Liver (tissue), 10 donors: ENCODE measurements at places on chromosomes 5 and 9.

GRCh38 chr9:31390403-31391025 is 993.9 kb upstream of the ACO1 start:
- H3K4me1 ChIP-seq, result no peaks in the 10 kb centered on the region
- no peaks in the 10 kb centered on the region for H3K36me3 ChIP-seq
- no peaks in the 10 kb centered on the region for H3K27me3 ChIP-seq
- no peak for DNase-seq

DNA sequence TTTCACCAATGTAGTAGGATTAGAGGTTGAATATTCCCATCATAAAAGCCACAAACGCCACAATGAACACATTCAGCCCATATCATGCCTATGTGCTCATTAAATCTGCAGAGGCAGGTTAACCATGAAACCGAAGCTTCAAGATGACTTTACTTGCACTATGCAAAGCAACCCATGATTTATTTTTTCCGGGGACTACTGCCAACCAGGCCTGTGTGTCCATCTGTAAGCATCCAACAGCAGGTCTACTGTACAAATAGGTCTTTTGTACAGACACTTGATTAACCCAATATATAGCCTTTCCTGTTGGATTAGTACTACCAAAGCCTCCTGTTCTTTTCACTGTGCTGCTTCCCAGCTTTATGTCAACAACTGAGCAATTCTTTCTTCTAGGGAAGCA is 104.9 kb upstream of the CDH10 start:
- no peaks in the 10 kb centered on the region for H3K27me3 ChIP-seq
- no peak overlapping the region for H3K4me3 ChIP-seq
- no peak for DNase-seq
- no peaks in the 10 kb centered on the region for H3K36me3 ChIP-seq
- H3K4me1 ChIP-seq, result no peaks in the 10 kb centered on the region
- no peak overlapping the region for H3K27ac ChIP-seq

DNA sequence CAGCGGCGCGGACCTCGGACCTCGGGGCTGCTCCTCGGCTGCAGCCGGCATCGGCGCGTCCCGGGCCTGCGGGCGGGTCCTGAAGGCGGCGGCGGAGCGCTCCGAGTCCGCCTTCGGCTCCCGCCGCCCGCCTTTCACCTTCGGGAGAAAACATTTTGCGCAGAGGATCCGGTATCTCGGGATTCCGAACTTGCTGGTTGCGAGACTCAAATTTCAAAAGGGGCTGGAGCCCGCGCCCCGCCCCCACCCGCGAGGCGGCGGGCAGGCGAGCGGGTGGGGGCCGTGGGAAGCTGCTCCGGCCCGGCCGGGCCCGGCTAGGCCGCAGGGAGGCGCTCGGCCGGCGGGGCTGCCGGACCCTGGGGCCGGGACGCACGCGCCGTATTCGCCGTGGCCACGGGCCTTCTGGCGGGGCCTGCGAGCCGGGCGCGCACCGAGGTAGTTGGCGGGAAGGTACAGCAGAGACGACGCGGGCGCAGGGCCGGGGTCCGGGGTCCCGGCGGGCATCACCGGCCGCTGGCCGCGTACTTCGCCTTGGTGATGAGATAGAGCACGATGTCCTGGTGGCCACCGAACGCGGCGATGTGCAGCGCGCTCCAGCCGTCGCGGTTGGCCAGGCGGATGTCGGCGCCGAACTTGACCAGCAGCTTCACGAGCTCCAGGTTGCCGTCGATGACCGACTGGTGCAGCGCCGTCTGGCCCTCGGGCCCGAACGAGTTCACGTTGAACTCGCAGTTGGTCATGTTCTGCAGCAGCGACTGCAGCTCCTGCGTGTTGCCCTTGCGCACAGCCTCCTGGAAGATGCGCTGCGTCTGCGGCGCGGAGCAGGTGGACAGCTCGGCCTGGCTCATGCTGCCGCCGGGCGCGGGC is 757 bp downstream of the NRARP start:
- peaks cover 14% of the 10 kb centered on the region for H3K4me1 ChIP-seq
- no peaks in the 10 kb centered on the region for H3K36me3 ChIP-seq
- H3K4me3 ChIP-seq, result peak overlapping the region; percentile 63
- H3K27me3 ChIP-seq, result peaks cover 3% of the 10 kb centered on the region
- DNase-seq, result peak; percentile 48

GRCh38 chr9:115211413-115212124 is 93.6 kb upstream of the TNC start:
- peaks cover 10% of the 10 kb centered on the region for H3K4me1 ChIP-seq
- H3K36me3 ChIP-seq, result no peaks in the 10 kb centered on the region
- DNase-seq, result no peak
- H3K27me3 ChIP-seq, result no peaks in the 10 kb centered on the region

DNA sequence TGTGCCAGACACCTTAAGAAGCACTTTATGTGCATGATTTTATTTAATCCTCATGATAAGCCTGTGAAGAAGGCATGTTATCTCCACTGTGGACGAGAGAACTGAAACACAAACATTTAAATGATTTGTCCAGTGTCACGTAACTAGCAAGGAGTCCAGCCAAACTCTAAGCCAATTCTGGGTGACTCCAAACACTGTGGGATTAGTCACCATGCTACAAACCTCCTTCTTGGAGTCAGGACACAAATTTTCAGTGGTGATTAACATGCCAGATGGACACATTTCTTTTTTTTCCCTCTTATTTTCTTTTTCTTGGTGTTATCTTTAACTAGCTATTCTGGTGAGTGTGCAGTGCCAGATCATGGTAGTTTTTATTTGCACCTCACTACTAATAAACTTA is 316.8 kb downstream of the NDUFS4 start:
- H3K4me3 ChIP-seq, result no peak overlapping the region
- no peaks in the 10 kb centered on the region for H3K27me3 ChIP-seq
- no peaks in the 10 kb centered on the region for H3K36me3 ChIP-seq
- no peak for DNase-seq
- H3K4me1 ChIP-seq, result peaks cover 22% of the 10 kb centered on the region

GRCh38 chr5:9344751-9345240 is 201.1 kb downstream of the SEMA5A start:
- no peaks in the 10 kb centered on the region for H3K27me3 ChIP-seq
- no peak overlapping the region for H3K27ac ChIP-seq
- peaks cover 4% of the 10 kb centered on the region for H3K4me1 ChIP-seq
- no peaks in the 10 kb centered on the region for H3K36me3 ChIP-seq
- no peak for DNase-seq
- no peak overlapping the region for H3K4me3 ChIP-seq

DNA sequence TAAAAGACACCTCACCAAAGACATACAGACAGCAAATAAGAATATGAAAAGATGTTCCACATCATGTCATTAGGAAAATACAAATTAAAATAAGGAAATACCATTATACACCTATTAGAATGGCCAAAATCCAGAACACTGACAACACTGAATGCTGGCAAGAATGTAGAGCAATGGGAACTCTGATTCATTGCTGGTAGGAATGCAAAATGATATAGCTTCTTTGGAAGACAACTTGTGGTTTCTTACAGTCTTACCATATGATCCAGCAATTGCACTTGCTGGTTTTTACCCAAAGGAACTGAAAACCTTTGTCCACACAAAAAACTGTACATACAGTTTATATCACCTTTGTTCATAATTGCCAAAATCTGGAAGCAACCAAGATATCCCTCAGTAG is 6.5 kb downstream of the TMEM161B start:
- no peaks in the 10 kb centered on the region for H3K27me3 ChIP-seq
- peaks cover 3% of the 10 kb centered on the region for H3K4me1 ChIP-seq
- H3K36me3 ChIP-seq, result no peaks in the 10 kb centered on the region
- H3K4me3 ChIP-seq, result no peak overlapping the region

- no peaks in the 10 kb centered on the region for H3K4me1 ChIP-seq
- H3K4me3 ChIP-seq, result no peak overlapping the region
- no peaks in the 10 kb centered on the region for H3K36me3 ChIP-seq
- DNase-seq, result no peak
Measured at GRCh38 chr5:147756566-147756965, 26.0 kb downstream of the JAKMIP2 start.

DNA sequence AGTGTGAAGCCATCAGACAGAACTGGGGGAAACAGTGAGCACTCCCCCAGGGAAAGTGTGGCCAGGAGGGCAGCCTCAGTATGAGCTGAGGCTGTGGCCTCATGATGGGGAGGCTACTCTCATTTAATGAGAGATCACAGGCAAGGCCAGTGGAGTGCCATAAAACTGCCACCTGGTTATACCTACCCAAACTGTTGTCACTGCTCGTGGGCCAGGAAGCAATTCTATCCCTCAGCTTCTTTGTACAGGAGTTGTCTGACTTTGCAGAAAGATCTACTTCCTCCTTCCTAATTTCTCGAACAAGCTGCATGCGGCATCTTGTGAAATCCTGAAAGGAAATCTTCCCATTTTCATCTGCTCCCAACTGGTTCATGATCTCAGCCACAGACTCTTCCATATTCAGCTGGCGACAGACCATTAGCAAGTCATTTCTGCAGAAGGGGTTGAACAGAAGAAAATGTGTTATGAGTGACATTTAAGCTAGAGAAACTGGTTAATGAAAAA is 50.0 kb downstream of the TSSK1B start:
- no peak for DNase-seq
- no peaks in the 10 kb centered on the region for H3K36me3 ChIP-seq
- no peak overlapping the region for H3K27ac ChIP-seq
- H3K4me1 ChIP-seq, result no peaks in the 10 kb centered on the region
- H3K4me3 ChIP-seq, result no peak overlapping the region

DNA sequence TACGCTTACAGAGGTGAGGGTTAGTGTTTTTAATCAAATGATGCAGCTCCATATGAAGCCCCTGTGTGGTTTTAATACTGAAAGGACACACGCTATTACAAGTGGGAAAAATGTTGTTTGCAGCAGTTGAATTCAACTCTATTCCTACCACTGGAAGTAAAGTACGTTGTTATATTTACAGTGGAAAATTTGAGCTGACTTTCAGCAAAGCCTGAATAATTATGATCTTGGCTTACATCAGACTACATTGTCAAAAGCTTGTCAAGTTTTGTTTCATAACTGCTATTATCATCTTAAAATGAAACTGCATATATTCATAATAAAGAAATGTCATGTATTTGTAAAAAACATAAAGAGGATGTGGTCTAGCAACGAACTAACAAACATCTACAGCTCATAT is 818.5 kb downstream of the SEMA5A start:
- no peaks in the 10 kb centered on the region for H3K4me1 ChIP-seq
- H3K36me3 ChIP-seq, result no peaks in the 10 kb centered on the region
- H3K27me3 ChIP-seq, result no peaks in the 10 kb centered on the region
- no peak overlapping the region for H3K4me3 ChIP-seq

- peaks cover 28% of the 10 kb centered on the region for H3K36me3 ChIP-seq
- H3K27ac ChIP-seq, result no peak overlapping the region
- no peak for DNase-seq
- H3K27me3 ChIP-seq, result no peaks in the 10 kb centered on the region
Measured at GRCh38 chr5:144167998-144168397, 2.5 kb downstream of the YIPF5 start.

- peaks cover 71% of the 10 kb centered on the region for H3K4me1 ChIP-seq
- peak overlapping the region; percentile 87 for H3K27ac ChIP-seq
- no peaks in the 10 kb centered on the region for H3K27me3 ChIP-seq
- H3K36me3 ChIP-seq, result no peaks in the 10 kb centered on the region
- H3K4me3 ChIP-seq, result no peak overlapping the region
Measured at GRCh38 chr5:177368869-177369644, 11.3 kb downstream of the RGS14 start.

DNA sequence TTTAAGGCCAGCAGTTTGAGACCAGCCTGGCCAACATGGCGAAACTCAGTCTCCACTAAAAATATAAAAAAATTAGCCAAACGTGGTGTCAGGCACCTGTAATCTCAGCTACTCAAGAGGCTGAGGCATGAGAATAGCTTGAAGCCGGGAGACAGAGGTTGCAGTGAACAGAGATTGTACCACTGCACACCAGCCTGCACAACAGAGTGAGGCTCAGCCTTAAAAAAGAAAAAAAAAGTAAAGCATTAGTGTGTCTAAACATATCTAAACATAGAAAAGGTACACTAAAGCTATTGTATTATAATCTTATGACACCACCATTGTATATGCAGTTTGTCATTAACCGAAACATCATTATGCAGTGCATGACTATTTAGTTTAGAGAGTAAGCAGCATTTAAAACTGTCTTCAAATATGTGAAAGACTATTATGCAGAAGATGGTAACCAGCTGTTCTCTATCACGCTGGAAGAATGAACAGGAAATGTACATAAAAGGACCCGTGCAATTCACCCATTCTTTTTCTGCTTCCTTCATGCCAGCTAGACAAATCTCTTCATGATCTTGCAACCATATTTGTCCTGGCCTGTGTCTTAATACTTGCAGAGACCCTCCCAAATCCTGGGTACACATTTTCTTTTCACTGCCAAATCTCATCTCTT is 58.6 kb downstream of the ITGA1 start:
- peaks cover 2% of the 10 kb centered on the region for H3K4me1 ChIP-seq
- no peak overlapping the region for H3K4me3 ChIP-seq
- H3K36me3 ChIP-seq, result no peaks in the 10 kb centered on the region

DNA sequence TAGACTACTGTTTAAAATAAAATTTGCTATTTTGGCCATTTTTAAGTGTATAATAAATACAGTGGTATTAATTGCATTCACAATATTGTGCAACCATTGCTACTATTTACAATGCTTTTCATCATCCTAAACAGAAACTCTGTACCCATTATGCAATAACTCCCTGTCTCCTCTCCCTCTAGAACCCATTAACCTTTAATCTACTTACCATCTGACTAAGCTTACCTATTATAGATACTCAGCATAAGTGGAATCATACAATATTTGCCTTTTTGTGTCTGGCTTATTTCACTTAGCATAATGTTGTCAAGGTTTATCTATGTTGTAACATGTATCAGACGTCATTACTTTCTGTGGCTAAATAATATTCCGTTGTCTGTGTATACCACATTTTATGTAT is 25.9 kb downstream of the CD14 start:
- H3K36me3 ChIP-seq, result no peaks in the 10 kb centered on the region
- no peaks in the 10 kb centered on the region for H3K27me3 ChIP-seq
- H3K4me1 ChIP-seq, result peaks cover 16% of the 10 kb centered on the region
- H3K4me3 ChIP-seq, result no peak overlapping the region
- peak overlapping the region; percentile 83 for H3K27ac ChIP-seq

GRCh38 chr9:16830806-16831205 is 39.7 kb downstream of the BNC2 start:
- H3K4me3 ChIP-seq, result no peak overlapping the region
- H3K4me1 ChIP-seq, result peaks cover 2% of the 10 kb centered on the region
- H3K27me3 ChIP-seq, result no peaks in the 10 kb centered on the region
- H3K36me3 ChIP-seq, result no peaks in the 10 kb centered on the region
- H3K27ac ChIP-seq, result no peak overlapping the region

DNA sequence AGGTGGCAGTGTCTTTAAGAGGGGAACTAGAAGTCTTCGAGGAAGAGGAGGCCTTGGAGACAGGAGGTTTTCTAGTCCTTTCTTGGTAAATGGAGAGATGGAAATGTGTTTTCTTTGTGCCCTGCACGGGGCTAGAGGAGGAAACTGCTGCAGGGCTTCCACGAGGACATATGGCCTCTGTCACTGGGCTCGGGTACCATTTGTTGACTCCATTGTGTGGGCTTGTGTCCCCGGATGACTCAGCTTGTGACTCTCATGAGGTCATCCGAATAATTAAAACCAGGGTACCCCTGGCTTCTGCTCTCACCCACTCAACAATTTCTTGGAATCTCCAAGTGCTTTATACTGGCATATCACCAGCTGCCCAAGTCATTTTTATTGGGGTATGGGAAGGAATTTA is 261.7 kb downstream of the KIF4B start:
- H3K27ac ChIP-seq, result no peak overlapping the region
- DNase-seq, result no peak
- no peaks in the 10 kb centered on the region for H3K4me1 ChIP-seq
- no peaks in the 10 kb centered on the region for H3K27me3 ChIP-seq
- H3K36me3 ChIP-seq, result no peaks in the 10 kb centered on the region
